ENCODE measurements at places on chromosomes 12 and 14. TPM values are rescaled to one million over a fixed set of nuclear protein-coding genes. Genes with fewer than 3 reads are reported as not detected.

GSG1 gene
- not detected for total RNA-seq

PLCZ1 gene
- not detected for total RNA-seq

DNA sequence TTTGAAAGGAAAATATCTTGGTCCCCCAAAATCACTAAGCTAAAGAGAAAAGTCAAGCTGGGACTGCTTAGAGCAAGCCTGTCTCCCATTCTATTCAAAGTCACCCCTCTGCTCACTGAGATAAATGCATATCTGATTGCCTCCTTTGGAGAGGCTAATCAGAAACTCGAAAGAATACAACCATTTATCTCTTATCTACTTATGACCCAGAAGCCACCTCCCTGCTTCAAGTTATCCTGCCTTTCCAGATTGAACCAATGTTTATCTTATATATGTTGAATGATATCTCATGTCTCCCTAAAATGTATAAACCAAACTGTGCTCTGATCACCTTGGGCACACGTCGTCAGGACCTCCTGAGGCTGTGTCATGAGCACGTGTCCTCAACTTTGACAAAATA lies 14.6 kb upstream of the CCDC196 start:
- no peak for ATAC-seq

DNA sequence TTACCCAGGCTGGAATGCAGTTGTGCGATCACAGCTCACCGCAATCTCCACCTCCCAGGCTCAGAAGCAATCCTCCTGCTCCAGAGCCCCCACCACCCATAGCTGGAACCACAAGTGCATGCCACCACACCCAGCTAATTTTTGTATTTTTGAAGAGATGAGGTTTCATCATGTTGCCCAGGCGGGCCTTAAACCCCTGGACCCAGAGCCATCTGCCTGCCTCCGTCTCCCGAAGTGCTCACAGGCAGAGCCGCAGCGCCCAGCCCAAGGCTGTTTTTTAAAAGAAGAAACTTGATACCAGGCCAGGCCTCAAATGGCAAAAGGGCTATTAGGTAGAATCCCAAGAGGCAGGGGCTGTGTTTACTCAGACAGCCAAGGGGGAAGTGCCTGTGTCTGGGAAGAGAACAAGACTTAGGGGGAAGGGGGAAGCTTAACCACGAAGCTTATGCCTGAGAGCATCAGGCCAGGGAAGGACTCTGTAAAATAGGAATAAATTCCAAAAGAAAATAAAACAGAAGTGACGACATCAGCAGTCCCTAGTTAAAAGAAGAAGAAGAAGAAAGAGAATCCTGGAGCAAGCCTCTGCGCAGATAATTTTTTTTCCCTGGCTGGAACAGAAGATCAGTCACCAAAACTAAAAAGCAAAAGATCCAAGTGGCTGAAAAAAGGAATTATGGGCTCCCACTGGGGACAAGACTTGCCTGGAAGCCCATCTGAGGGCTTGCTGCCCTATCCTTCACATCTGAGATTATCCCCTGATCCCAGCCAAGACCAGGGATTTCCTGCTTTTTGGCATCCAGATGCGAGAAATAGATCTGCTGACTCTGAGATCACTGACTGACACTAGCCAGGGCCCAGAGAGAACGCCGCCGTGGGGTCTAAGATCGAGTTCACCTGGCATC lies 170.5 kb downstream of the NDUFA12 start:
- no peak for ATAC-seq

DNA sequence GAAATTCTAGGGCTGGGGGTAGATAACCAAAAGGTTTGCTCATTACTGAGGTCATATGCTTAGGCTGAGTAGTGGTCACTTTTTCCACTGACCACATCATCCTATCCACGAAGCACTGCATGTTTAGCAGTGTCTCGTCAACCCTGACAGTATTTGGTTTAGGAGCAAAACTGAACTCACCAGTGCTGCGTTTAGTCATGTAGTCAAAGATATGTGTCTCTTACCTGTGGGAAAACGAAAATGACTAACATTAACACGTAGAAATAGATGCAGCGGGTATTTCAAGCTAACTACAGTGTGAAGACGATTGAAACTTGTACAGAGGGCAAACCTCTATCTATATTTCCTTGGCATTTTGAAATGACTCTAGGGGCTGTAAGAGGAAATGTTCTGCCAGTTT lies 34.6 kb downstream of the MTHFD1 start:
- ATAC-seq, result peak; percentile 88

DNA sequence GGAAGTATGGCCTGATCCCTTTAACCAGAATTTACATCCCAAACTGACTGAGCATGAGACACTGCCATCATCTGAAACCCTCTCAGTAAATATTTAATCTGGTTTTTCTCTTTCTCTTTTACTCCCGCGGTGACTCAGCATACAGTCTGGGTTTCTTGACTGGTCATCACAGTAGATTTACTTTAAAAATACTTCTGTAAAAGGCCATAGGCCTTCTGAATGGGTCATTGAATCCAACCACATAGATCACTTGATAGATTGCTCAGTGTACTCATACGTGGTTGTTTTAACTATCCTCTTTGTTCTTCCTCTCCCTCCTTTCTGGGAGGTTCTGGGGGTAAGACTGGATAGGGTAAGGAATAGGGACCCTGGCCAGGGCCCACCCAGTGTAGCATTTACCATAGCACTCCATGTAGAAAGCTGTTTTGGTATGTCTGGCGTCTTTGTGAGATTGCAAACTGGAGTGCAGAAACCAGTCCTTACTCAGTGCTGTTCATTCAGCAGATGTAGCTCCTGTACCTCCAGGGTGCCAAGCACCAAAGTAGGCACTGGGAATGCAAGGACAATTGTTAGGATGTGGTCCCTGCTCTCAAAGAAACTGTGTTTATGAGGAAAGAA lies 165.7 kb downstream of the SRGAP1 start:
- ATAC-seq, result no peak

- ATAC-seq, result no peak
Measured at GRCh38 chr12:109864916-109865315, 15.4 kb downstream of the GLTP start.

DNA sequence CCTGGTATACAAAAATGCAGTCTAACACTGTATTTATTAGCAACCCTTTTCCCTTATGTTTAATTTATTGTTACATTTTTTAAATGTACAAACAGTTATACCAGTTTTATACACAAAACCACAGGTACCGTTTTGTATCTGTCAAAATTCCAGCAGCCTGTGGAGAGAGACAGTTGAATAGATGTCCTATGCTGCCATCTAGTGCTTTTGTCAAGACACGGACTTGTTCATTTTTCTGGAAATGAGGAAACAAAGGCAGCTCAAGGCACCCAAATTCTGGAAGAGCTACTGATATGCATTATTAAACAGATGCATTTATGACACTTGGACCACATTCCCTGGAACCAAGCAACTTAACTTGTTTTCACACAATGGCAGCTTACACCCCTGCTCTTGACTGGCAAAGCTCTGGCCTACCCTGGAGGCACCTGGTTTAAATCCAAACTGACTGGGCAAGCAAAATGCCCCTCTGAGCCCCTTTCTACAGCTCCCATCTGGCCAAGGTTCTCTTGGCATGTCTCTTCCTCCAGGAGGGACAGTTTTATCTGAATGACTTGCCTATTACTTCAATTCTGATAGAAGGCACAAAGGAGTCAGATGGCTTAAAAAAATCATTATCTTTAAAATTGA lies 286.9 kb upstream of the PRKD1 start:
- no peak for ATAC-seq

GRCh38 chr14:58822856-58823255 lies 185.1 kb downstream of the DACT1 start:
- no peak for ATAC-seq

DNA sequence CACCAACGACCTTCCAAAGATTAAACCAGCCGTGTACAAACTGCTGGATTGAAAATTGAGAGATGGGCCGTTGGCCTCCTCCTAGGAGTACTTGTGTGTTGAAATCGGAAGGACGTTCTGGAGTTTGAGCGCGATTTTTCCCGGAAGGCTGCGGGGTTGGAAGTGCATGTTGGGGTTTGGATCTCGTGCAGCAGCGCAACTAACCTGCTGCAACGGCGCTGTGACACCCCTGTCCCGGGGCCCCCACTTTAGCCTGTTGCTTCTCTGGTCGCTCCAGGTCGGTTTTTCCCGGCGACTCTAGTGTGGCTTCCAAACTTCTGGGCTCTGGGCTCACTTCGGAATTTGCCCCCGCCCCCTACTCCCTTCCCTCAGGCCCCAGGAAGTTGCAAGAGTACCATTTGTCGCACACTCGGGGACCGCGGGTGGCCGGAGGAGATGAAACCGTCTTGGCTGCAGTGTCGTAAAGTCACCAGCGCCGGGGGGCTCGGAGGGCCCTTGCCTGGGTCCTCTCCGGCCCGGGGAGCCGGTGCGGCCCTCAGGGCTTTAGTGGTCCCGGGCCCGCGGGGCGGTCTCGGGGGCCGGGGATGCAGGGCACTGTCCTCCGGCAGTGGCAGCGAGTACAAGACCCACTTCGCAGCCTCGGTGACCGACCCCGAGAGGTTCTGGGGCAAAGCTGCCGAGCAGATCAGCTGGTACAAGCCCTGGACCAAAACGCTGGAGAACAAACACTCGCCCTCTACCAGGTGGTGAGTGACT lies at the start of gene ACSS3:
ACSS3 (plus strand) TSS at position 394 of the 756 bp plus-strand sequence; CDS start at position 436, 42 bp downstream.
- no peak for ATAC-seq
